Activated CD4-positive, alpha-beta T cell treated with anti-CD3 and anti-CD28 coated beads, Interleukin-2, Interleukin-4, amounts not matched to agents 100 ng/mL and 50 ng/mL, durations not matched to agents 16 hours and 8 hours (primary cell): ENCODE measurements at places on chromosomes 1 and 21.

- no peak for DNase-seq
Measured at GRCh38 chr1:102897557-102897956, 210.8 kb downstream of the COL11A1 start.

- DNase-seq, result peak; percentile 31
Measured at GRCh38 chr1:240190881-240191401, 99.3 kb downstream of the FMN2 start.

GRCh38 chr1:184050636-184051035 lies 894 bp upstream of the TSEN15 start:
- no peak for DNase-seq

- no peak for DNase-seq
Measured at GRCh38 chr1:153958961-153959260, 499 bp upstream of the CRTC2 start.

GRCh38 chr21:46551636-46552241 lies 53.1 kb downstream of the S100B start:
- no peak for DNase-seq

- no peak for DNase-seq
Measured at GRCh38 chr1:1003618-1004419, 3.9 kb upstream of the HES4 start.

GRCh38 chr21:29711236-29711635 lies 228.6 kb downstream of the GRIK1 start:
- DNase-seq, result no peak

DNA sequence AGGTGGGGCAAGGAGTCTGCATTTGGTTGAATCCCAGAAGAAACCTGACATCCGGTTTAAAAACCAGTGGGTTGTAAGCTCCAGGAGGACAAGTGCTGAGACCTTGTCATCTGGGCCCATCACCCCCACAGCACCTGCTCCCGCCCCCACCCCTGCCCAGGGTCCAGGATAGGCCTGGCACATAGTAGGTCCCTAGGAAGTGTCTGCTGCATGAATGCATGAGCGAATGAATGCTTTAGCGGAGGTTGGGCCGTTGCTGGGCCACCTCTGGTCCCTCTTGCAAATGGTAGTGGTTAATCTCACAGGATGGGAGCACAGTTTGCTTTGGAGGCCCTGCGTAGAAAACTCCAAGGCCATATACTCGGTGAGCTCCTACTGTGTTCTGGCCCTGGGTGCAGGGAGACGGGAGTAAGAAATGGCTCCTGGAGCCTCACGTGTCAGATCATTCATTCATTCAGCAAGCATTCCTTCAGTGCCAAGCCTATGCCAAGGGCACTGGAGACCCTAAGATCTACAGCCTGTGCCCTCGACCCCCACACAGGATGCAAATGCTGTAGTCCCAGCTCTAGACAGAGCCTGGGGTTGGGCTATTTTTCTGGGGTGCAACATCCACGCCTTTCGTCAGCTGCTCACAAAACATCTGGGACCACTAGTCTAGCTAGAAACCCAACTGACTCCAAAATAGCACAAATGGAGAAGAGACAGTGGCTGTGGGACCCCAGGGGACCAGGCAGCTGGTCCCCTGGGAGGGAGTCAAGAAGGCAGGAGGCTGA lies 28.9 kb downstream of the EPHA2 start:
- DNase-seq, result no peak

DNA sequence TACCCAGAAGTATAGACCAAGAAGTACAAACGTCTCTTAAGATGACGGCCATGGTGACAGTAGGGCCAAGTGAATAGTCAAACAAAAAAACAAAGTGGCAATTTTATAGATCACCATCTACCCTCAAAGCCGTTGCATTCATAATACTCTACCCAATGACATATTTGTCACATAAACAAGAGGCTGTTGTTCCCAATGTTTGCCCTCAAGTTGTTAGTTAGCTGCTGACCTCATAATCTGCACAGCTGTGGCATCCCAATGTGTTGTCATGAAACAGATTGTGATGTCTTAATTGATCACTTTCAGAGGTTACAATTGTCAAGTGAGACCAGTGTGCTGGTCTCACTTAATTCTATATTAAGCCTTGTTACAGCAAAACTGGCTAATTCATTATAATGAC lies 333.8 kb downstream of the ST6GALNAC3 start:
- DNase-seq, result no peak

GRCh38 chr1:24541711-24542346 lies 14.1 kb upstream of the NCMAP start:
- DNase-seq, result no peak

GRCh38 chr1:243354511-243355153 lies 98.8 kb downstream of the SDCCAG8 start:
- no peak for DNase-seq

- no peak for DNase-seq
Measured at GRCh38 chr1:10187026-10187334, 23.4 kb upstream of the KIF1B start.

GRCh38 chr1:97082160-97082848 lies 360.7 kb downstream of the PTBP2 start:
- DNase-seq, result no peak
